Fibroblast of skin of right quadriceps (primary cell): ENCODE measurements at places on chromosomes 7 and 10.

- peak; percentile 39 for DNase-seq
Observed at GRCh38 chr7:17109020-17109419, 189.4 kb upstream of the AHR start.

DNA sequence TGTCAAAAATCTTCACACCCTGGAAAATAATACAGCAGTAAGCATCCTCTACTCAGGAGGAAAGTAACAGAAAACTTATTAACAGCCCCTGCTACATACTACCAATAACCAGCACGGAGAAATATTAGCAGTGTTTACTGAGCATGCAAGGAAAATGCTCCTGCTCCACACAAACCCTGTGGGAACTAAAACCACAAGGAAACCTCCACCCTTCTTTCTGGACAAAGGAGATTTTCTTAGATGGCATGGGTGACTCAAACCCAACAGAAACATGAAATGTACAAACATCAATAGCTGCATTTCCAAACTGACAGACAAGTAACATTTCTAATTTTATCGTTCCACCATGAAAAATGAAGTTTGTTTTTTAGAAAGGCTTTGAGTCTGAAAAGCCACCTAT lies 113.4 kb downstream of the VPS41 start:
- no peak for DNase-seq

- DNase-seq, result no peak
Observed at GRCh38 chr10:7378602-7379403, 32.0 kb downstream of the SFMBT2 start.

DNA sequence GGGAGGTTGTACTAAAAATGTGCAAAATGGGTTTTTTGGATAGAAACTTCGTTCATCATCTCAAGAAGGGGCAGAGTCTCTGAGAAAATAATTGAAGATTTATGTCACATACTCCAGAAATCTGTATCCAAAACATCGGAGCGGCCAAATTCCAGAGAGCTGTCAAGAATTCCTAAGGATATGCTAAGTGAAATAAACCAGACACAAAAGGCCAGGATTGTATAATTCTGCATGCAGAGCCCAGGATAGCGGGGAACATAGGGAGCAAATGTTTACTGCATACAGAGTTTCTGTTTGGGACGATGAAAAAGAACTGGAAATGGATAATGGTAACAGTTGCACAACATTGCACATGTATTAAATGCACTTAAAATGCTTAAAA lies 224.2 kb upstream of the AUTS2 start:
- peak; percentile 94 for DNase-seq

DNA sequence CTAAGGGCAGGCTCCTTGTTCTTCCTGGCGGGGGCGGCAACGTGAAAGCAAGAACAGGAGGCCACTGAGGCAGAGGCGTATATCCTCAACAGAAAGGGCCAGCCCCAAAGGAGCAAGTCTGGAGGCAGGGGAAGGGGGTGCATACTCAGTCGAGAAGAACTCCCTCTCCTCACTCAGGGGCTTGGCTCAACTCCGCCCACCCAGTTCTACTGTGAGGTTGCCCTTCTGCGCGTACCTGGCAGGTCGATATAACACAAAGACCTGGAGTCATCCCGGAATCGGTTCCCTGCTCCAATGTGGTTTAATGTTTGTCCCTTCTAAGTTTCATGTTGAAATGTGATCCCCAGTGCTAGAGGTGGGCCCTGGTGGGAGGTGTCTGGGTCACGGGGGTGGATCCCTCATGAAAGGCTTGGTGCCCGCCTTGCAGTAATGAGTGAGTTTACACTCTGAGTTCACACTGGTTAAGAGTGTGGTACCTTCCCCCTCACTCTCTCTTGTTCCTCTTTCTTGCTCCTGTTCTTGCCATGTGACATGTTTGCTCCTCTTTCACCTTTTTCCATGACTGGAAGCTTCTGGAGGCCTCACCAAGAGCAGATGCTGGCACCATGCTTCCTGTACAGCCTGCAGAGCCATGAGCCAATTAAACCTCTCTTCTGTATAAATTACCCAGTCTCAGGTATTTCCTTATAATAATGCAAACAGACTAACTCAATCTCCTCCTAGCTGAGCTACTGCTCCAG lies 32.6 kb downstream of the GSDME start:
- no peak for DNase-seq

DNA sequence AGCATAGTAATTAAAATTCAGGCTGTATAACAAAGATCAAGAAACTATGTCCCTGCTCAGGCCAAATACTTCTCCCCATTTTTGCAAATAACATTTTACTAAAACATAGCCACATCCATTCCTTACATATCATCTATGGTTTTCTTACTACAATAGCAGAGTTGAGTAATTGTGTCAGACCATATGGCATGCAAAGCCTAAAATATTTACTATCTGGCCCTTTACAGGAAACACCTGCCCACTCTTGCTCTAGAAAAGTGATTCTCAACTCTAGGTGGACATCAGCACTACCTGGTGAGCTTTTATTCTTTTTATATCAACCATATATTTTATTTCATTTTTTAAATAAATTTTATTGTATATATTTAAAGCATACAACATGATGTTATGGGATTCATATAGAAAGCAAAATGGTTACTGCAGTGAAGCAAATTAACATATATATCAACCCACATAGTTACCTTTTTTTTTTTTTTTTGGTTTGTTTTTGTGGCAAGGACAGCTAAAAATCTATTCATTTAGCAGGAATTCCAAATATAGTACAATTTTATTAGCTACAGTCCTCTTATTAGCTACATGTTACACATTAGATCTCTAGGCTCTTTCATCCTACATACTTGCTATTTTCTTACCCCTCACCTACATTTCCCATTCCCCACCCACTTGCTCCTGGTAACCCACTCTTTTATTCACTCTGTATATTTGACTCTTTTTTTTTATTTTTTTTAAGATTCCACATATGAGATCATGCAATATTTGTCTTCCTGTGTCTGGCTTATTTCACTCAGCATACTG lies 19.6 kb downstream of the ABI1 start:
- no peak for DNase-seq

DNA sequence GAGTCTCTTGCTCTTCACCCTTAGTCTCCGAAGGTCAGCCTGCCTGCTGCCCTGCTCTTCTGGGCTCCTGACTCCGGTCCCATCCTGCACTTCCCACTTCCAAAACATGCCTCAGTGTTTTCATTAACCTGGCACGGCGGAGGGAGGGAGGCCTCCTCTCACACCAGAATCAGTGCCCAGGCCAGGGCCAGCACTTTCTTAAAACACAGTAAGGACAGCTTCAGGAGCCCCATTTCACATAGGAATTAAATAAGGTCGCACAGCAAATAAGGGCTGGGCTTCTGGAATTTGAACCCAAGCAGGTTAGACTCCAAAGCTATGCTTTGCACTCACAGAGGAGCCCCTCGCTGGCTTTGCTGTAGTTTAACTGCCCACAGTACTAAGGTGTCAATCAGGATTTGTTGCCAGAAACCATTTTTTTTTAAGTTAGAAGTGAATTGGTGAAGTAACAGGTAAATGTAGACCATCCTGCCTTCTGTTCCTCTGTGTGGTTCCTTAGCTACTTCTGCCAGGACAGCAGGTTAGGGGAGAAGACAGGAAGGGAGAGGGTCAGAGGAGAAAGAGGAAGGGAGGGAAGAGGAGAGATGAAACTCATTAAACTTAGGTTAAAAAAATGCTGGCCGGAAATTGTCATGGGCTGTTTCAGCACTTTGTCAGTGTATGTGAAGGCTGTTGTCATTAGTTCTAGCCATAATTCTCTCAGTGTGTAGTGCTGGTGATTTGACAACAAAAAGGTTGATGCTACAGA lies 1.1 kb downstream of the RASSF4 start:
- DNase-seq, result no peak
